GM12878 (cell line): ENCODE measurements at places on chromosomes 6 and 20. TPM values are rescaled to one million over a fixed set of nuclear protein-coding genes. Genes with fewer than 3 reads are reported as not detected.

- no peaks in the 10 kb centered on the region for H3K27me3 ChIP-seq
- H3K4me1 ChIP-seq, result no peaks in the 10 kb centered on the region
- H3K4me3 ChIP-seq, result no peak overlapping the region
- no peaks in the 10 kb centered on the region for H3K36me3 ChIP-seq
Observed at GRCh38 chr20:43408848-43409576, 48.7 kb upstream of the SRSF6 start.

- no peak for DNase-seq
- peaks cover 2% of the 10 kb centered on the region for H3K36me3 ChIP-seq
- H3K27ac ChIP-seq, result no peak overlapping the region
- peaks cover 6% of the 10 kb centered on the region for H3K4me1 ChIP-seq
- H3K4me3 ChIP-seq, result no peak overlapping the region
Observed at GRCh38 chr20:47606414-47606982, 104.8 kb downstream of the NCOA3 start.

ESR1 gene
- total RNA-seq, result 0.13 TPM in 1 of 2 replicates, not detected in the other

DNA sequence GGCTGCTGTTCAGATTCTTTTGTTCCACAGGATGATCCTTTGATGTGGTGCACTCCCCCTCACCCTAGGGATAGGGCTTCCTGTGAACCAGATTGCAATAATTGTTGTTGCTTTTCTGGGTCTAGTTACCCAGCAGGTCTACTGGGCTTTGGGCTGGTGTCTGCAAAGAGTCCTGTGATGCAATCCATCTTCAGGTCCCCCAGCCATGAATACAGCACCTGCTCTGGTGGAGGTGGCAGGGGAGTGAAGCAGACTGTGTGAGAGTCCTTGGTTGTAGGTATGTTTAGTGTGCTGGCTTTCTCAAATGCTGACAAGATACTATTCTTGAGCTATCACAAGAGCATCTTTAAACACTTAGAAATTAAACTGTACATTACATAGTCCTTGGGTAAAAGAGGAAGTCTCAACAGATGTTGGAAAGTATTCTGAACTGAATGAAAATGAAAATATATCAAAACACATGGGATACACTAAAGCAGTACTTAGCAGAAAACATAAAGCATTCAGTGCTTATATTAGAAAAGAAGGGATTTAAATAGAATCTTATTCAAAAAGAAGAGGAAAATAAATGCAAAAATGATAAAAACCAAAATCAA lies 49.1 kb upstream of the CCR6 start:
- H3K36me3 ChIP-seq, result no peaks in the 10 kb centered on the region
- H3K4me1 ChIP-seq, result peaks cover 11% of the 10 kb centered on the region
- H3K4me3 ChIP-seq, result no peak overlapping the region
- no peak overlapping the region for H3K27ac ChIP-seq

GRCh38 chr6:3229566-3230178 lies 2.2 kb upstream of the TUBB2B start:
- no peaks in the 10 kb centered on the region for H3K36me3 ChIP-seq
- DNase-seq, result no peak
- H3K27ac ChIP-seq, result no peak overlapping the region
- peaks cover 39% of the 10 kb centered on the region for H3K4me1 ChIP-seq

TCP11 gene
- total RNA-seq, result not detected in 2 replicates

DNA sequence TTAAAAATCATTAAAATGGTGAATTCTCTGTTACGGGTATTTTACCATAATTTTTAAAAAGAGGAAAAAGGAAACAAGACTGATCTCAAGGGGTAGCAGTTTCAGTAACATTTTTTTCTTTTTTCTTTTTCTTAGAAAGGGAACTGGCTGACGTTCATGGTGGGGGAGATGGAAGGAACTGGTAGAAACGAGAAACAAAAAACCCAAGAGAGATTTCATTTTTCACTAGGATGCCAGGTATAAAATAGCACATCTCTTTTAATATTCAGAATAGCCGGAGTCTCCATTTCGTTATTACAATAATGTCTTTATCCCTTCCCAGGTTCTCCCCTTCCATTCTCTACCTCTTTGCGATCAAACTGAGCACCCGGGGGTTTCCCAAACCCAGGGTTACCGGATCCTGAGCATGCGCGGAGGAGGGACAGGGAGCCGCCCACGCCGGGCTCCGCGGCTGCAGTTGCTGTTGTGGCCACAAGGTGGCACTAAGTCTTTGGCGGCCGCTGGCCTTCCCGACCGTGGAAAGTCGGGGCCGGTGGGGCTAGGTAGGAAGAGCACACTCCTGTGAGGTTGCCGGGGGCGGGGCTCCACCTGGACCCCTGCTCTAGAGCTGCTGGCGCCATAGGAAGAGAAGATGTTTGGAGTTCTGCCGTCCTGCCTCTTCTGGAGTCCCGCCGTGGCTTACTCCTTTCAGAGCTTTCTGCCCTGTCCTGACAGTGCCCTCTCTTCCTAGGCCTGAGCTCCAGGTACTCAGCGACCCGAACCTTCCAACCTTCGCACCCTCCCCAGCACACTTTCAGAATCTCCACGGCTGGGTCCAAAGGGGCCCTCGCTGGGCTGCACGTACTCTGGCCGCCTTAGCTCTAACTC lies 146.8 kb downstream of the SH3BGRL2 start:
- peak overlapping the region; percentile 58 for H3K4me3 ChIP-seq
- H3K27ac ChIP-seq, result no peak overlapping the region

- no peak for DNase-seq
- no peaks in the 10 kb centered on the region for H3K36me3 ChIP-seq
- H3K4me3 ChIP-seq, result no peak overlapping the region
- H3K27ac ChIP-seq, result no peak overlapping the region
- no peaks in the 10 kb centered on the region for H3K4me1 ChIP-seq
Observed at GRCh38 chr20:41349266-41349665, 8.6 kb downstream of the LPIN3 start.

DNA sequence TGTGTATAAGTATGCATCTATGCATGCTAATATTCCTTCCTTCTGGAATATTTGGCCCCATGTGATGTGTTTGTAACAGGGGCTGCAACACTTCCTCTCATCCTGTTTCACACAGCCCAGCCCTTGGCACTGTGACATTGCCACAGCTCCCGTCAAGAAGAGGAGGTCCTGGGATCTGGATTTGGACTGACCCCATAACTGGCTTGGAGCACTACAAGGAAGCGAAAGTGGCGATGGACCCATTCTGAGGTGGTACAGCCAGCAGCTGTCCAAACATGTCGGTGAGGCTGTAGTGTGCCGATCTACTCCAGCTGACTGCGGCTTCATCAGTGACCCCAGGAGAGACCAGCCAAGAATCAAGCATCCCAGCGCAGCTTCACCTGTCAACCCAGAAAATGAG lies 18.2 kb downstream of the SYNDIG1 start:
- H3K27me3 ChIP-seq, result no peaks in the 10 kb centered on the region
- H3K4me1 ChIP-seq, result no peaks in the 10 kb centered on the region
- no peak overlapping the region for H3K4me3 ChIP-seq

- DNase-seq, result no peak
- H3K4me3 ChIP-seq, result no peak overlapping the region
- H3K27me3 ChIP-seq, result no peaks in the 10 kb centered on the region
- no peaks in the 10 kb centered on the region for H3K4me1 ChIP-seq
- H3K27ac ChIP-seq, result no peak overlapping the region
Observed at GRCh38 chr6:104573350-104573749, 286.4 kb downstream of the HACE1 start.

DNA sequence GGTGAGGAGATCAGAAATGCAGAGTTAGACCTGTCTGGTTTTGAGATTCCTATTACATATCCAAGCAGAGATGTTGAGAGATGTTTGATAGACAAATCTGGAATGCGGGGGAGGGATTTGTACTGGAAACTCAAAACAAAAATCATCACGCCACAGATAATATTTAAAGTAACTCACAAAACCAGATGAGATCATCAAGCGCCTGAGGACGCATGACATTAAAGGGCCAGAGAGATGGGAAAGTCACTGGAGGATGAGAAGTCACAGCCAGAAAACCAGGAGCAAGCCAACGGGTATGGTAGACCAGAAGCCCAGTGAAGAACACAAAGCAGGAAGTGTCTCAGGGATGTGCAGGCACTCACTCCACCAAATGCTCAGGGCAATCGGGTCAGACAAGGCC lies 87.7 kb downstream of the DLL1 start:
- no peaks in the 10 kb centered on the region for H3K36me3 ChIP-seq
- no peaks in the 10 kb centered on the region for H3K4me1 ChIP-seq
- no peak overlapping the region for H3K27ac ChIP-seq
- no peak for DNase-seq

DNA sequence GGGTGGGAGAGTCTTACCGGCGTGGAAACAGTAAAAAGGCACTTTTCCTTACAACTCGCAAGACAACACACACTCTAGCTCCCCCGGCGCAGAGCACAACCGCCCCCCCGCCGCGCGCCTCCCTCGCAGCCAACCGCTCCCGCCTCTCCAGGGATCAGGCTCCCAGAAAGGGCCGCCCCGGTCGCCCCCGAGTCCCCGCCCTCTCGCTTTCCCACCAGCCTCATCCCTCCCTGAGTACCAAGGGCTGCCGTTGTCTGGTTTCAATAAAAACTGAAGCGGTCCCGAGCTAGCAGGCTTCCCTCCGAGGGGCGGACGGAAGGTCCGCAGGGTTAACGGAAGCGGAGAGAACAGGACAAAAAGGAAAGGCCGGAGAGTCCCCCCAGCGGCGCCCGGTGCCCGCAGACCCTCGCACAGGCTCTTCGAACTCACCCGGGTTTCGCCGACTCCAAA lies 804 bp downstream of the ELOVL5 start:
- peak overlapping the region; percentile 85 for H3K27ac ChIP-seq
- H3K4me1 ChIP-seq, result peaks cover 16% of the 10 kb centered on the region
- H3K4me3 ChIP-seq, result peak overlapping the region; percentile 92
- H3K36me3 ChIP-seq, result no peaks in the 10 kb centered on the region
- DNase-seq, result no peak

RFX6 gene
- not detected in 2 replicates for total RNA-seq

- DNase-seq, result no peak
- H3K27ac ChIP-seq, result no peak overlapping the region
- no peak overlapping the region for H3K4me3 ChIP-seq
- peaks cover 9% of the 10 kb centered on the region for H3K27me3 ChIP-seq
Observed at GRCh38 chr20:571754-572441, 28.3 kb upstream of the CSNK2A1 start.

C2 gene
- 0.58 and 0.97 TPM in 2 replicates for total RNA-seq

- DNase-seq, result no peak
- no peak overlapping the region for H3K27ac ChIP-seq
- peaks cover 12% of the 10 kb centered on the region for H3K4me1 ChIP-seq
- no peaks in the 10 kb centered on the region for H3K27me3 ChIP-seq
- H3K4me3 ChIP-seq, result no peak overlapping the region
- H3K36me3 ChIP-seq, result no peaks in the 10 kb centered on the region
Observed at GRCh38 chr20:51634257-51634656, 91.7 kb upstream of the NFATC2 start.

C4B gene
- total RNA-seq, result 3.1 and 5.6 TPM in 2 replicates

- no peaks in the 10 kb centered on the region for H3K4me1 ChIP-seq
- no peaks in the 10 kb centered on the region for H3K27me3 ChIP-seq
- H3K27ac ChIP-seq, result no peak overlapping the region
- H3K36me3 ChIP-seq, result no peaks in the 10 kb centered on the region
Observed at GRCh38 chr6:83883240-83883639, 23.8 kb downstream of the CYB5R4 start.

- DNase-seq, result no peak
- H3K36me3 ChIP-seq, result no peaks in the 10 kb centered on the region
- H3K27ac ChIP-seq, result no peak overlapping the region
- H3K4me3 ChIP-seq, result no peak overlapping the region
- H3K4me1 ChIP-seq, result no peaks in the 10 kb centered on the region
- H3K27me3 ChIP-seq, result no peaks in the 10 kb centered on the region; the same call in 1 of the 2 replicates
Observed at GRCh38 chr6:701215-701614, 8.3 kb upstream of the EXOC2 start.

DNA sequence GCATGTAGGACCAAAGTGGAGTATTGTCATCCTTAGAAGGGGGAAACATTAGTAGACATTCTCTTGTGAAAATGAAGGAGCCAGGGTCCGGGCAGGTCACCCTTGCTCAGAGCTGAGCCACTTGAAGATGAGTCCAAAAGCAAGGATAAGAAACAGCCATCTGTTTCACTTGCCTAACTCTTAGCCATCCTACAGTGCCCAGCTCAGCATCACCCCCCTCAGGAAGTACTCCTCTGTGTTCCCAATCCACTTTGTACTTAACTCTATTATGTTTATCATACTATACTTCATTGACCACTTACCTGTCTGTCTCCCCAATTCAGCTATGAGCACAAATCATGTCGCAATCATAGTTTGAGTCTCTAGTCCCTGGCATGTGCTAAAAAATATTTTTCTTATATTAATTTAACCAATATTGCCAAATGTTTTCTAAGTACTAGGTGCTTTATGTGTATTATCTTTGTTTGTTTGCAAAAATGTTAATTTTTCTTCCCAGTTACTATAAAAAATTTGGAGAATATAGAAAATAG lies 8.1 kb upstream of the TOX2 start:
- H3K27me3 ChIP-seq, result no peaks in the 10 kb centered on the region
- H3K4me1 ChIP-seq, result no peaks in the 10 kb centered on the region
- no peaks in the 10 kb centered on the region for H3K36me3 ChIP-seq
- H3K27ac ChIP-seq, result no peak overlapping the region
- no peak overlapping the region for H3K4me3 ChIP-seq
- DNase-seq, result no peak

- H3K36me3 ChIP-seq, result peaks cover 6% of the 10 kb centered on the region; the same call in 1 of the 2 replicates
- peaks cover 70% of the 10 kb centered on the region for H3K4me1 ChIP-seq
- H3K27ac ChIP-seq, result peak overlapping the region; percentile 70
- peak overlapping the region; percentile 35; the same call in 1 of the 2 replicates for H3K4me3 ChIP-seq
- DNase-seq, result peak; percentile 78
- H3K27me3 ChIP-seq, result no peaks in the 10 kb centered on the region
Observed at GRCh38 chr6:111805511-111806164, 67.6 kb downstream of the FYN start.

CLVS2 gene
- total RNA-seq, result not detected in 2 replicates

GRCh38 chr6:31272836-31273626 lies 1.1 kb upstream of the HLA-C start:
- peaks cover 22% of the 10 kb centered on the region; the same call in 1 of the 2 replicates for H3K36me3 ChIP-seq
- DNase-seq, result no peak
- no peaks in the 10 kb centered on the region for H3K27me3 ChIP-seq
- H3K4me3 ChIP-seq, result peak overlapping the region; percentile 83

DNA sequence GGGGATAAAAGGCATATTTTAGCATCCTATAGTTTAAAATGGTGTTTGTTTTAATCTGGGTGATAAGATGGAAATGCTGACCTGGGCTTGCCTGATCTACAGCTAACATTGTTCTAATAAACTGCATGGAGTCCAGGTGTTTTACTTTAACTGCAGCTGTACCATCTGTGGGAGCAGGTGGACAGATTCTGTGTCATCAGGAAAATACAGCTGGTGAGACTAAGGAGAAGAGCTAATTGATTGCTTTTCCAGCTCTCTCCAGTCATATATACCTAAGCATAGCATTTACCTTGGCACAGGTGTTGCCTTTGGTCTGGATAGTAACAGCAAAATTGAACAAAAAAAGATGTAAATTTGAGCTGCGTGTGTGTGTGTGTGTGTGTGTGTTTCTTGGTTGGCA lies 31.6 kb downstream of the CBFA2T2 start:
- H3K4me3 ChIP-seq, result no peak overlapping the region
- no peak for DNase-seq
- no peaks in the 10 kb centered on the region for H3K36me3 ChIP-seq

SOX18 gene
- 5.6 TPM in 2 replicates for total RNA-seq

ZSCAN23 gene
- 0.77 and 1.6 TPM in 2 replicates for total RNA-seq

- H3K36me3 ChIP-seq, result no peaks in the 10 kb centered on the region
- no peaks in the 10 kb centered on the region for H3K27me3 ChIP-seq
- peaks cover 74% of the 10 kb centered on the region for H3K4me1 ChIP-seq
- no peak for DNase-seq
- H3K4me3 ChIP-seq, result peak overlapping the region; percentile 28; the same call in 1 of the 2 replicates
- peak overlapping the region; percentile 99 for H3K27ac ChIP-seq
Observed at GRCh38 chr6:42774201-42774600, 7.7 kb upstream of the BICRAL start.

- no peak overlapping the region for H3K4me3 ChIP-seq
- H3K27me3 ChIP-seq, result no peaks in the 10 kb centered on the region; the same call in 1 of the 2 replicates
- no peak for DNase-seq
- H3K27ac ChIP-seq, result no peak overlapping the region
Observed at GRCh38 chr6:70380252-70380651, 33.1 kb upstream of the FAM135A start.
